Purkinje cell (primary cell): ENCODE measurements at places on chromosomes 7 and 10. TPM values are rescaled to one million over a fixed set of nuclear protein-coding genes. Genes with fewer than 3 reads are reported as not detected.

SYCE1 gene
- polyA plus RNA-seq = 17.1 and 17.3 TPM in 2 replicates

FEZF1 gene
- polyA plus RNA-seq = not detected in 2 replicates

PRXL2A gene
- polyA plus RNA-seq = 43.4 and 77.3 TPM in 2 replicates

OR6B1 gene
- not detected in 2 replicates for polyA plus RNA-seq

PDK4 gene
- 1.4 and 3.8 TPM in 2 replicates for polyA plus RNA-seq

AKR1C8 gene
- polyA plus RNA-seq = not detected in 2 replicates

SORBS1 gene
- polyA plus RNA-seq = 32.8 and 48.0 TPM in 2 replicates
